ENCODE measurements at places on chromosomes 13 and 19. TPM values are rescaled to one million over a fixed set of nuclear protein-coding genes. Genes with fewer than 3 reads are reported as not detected.

PNMA8A gene
- 10.1 TPM for total RNA-seq

SMIM44 gene
- not detected for total RNA-seq

DNAAF3 gene
- 2.2 TPM for total RNA-seq

GRCh38 chr19:21586311-21587116 is 81.1 kb downstream of the ZNF429 start:
- H3K27ac ChIP-seq = no peak overlapping the region
- H3K4me3 ChIP-seq = peak overlapping the region; percentile 58
- no peak for DNase-seq
- no peaks in the 10 kb centered on the region for H3K36me3 ChIP-seq
- peaks cover 2% of the 10 kb centered on the region for H3K4me1 ChIP-seq

PCSK4 gene
- 3.9 TPM for total RNA-seq

DNA sequence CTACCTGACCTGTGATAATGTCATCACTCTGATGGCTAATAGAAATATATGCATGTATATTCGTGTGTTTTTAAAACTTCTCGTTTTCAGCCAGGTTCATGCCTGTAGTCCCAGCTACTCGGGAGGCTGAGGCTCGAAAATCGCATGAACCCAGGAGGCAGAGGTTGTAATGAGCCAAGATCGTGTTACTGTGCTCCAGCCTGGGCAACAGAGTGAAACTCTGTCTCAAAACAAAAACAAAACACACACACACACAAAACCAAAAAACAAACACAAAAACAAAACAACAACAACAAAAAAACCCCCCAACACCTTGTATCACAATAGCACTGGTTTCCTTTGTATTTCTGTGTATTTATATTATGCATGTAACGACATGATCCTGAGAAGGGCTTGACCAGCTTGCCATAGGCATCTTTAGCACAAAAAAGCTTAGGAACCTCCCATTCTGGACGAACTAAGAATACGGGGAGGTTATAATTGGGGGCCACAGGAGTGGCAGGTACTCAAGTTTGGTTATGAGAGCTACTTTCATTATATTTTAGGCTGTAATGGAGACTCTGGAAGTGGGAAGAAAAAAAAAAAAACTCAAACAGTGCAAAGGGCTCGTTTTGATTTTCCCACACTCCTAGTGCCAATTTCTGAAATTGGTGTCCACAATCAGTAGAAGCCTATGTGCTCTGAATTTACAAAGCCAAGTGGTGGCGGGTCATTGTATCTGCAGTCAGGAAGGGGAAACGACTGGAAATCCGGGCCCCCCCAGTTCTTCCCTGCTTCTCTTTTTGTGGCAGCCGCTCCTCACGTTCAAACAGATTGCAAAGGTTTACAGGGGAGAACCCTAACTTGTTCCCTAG is 1.2 kb upstream of the ACP7 start:
- peaks cover 49% of the 10 kb centered on the region for H3K27me3 ChIP-seq
- no peak overlapping the region for H3K27ac ChIP-seq
- H3K36me3 ChIP-seq = no peaks in the 10 kb centered on the region
- no peak for DNase-seq
- peaks cover 8% of the 10 kb centered on the region for H3K4me1 ChIP-seq

- no peak overlapping the region for H3K27ac ChIP-seq
- H3K36me3 ChIP-seq = no peaks in the 10 kb centered on the region
- peaks cover 13% of the 10 kb centered on the region for H3K4me1 ChIP-seq
Measured at GRCh38 chr19:704447-704741, 4.3 kb upstream of the PALM start.

DNA sequence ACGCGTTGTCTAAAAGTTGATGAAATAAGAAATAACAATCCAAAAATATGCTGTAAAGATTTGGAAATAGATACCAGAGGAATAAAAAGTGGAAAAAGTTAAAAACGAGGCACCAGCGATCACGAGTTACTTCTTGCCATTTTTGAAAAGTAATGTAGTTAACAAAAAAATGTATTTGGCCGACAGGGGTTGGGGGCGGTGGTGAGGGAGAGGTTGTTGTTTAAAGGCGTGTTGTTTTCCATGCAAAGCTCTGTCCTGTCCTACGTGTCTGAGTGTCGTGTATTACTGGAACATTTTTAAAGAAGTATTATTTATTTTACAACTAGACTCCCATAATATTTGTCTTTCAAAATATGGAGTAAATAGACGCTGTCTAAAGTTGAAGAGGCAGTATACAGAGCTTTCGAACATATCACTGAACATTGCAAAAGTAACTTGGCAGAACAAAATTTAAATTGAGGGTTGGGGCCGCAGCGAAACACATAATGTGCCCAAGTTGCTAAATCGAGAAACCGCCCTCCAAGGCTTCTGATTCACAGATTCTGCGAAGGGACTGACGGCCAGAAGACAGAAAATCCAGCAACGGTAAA is 823 bp downstream of the FBXO17 start:
- H3K27ac ChIP-seq = peak overlapping the region; percentile 92
- H3K36me3 ChIP-seq = peaks cover 4% of the 10 kb centered on the region
- peaks cover 22% of the 10 kb centered on the region for H3K4me1 ChIP-seq
- H3K4me3 ChIP-seq = peak overlapping the region; percentile 84
- H3K27me3 ChIP-seq = no peaks in the 10 kb centered on the region

DNA sequence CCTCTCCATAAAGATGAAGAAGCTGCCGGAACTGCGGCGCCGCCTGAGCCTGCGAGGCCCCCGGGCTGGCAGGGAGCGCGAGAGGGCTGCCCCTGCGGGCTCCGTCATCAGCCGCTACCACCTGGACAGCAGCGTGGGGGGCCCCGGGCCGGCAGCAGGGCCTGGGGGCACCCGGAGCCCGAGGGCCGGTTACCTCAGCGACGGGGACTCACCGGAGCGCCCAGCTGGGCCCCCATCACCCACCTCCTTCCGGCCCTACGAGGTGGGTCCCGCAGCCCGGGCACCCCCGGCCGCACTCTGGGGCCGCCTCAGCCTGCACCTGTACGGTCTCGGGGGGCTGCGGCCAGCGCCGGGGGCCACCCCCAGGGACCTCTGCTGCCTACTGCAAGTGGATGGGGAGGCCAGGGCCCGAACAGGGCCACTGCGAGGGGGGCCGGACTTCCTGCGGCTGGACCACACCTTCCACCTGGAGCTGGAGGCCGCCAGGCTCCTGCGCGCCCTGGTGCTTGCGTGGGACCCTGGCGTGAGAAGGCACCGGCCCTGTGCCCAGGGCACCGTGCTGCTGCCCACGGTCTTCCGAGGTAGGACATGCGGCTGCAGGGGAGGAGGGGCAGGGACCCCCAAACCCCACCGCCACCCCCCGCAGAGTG is 2.7 kb downstream of the SYDE1 start:
- no peak overlapping the region for H3K4me3 ChIP-seq
- H3K27ac ChIP-seq = no peak overlapping the region
- no peak for DNase-seq
- H3K4me1 ChIP-seq = peaks cover 25% of the 10 kb centered on the region
- no peaks in the 10 kb centered on the region for H3K27me3 ChIP-seq
